ENCODE measurements at places on chromosomes 13 and 19. TPM values are rescaled to one million over a fixed set of nuclear protein-coding genes. Genes with fewer than 3 reads are reported as not detected.
A peak's percentile ranks its signal among the peaks of the same experiment; 100 is the strongest.

DNA sequence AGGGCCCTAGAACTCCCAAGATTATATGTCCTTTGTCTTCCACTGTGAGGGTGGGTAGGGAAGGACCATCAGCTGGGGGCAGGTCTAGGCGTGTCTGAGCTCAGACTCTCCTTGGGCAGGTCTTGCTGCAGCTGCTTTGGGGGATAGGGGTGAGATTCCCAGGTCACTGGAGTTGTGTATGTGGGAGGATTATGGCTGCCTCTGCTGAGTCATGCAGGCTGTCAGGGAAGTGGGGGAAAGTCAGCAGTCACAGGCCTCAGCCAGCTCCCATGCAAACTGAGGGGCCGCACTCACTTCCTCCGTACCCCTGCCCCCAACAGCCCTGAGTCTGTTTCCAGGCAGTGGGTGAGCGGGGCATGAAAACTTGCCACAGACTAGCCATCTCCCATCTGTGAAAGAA is 600.8 kb downstream of the DIAPH3 start:
- H3K4me3 ChIP-seq, result no peak overlapping the region
- no peaks in the 10 kb centered on the region for H3K4me1 ChIP-seq
- H3K27ac ChIP-seq, result no peak overlapping the region
- H3K36me3 ChIP-seq, result no peaks in the 10 kb centered on the region
- no peak for DNase-seq

Gene AP1M2
- polyA plus RNA-seq, result 161 TPM

DNA sequence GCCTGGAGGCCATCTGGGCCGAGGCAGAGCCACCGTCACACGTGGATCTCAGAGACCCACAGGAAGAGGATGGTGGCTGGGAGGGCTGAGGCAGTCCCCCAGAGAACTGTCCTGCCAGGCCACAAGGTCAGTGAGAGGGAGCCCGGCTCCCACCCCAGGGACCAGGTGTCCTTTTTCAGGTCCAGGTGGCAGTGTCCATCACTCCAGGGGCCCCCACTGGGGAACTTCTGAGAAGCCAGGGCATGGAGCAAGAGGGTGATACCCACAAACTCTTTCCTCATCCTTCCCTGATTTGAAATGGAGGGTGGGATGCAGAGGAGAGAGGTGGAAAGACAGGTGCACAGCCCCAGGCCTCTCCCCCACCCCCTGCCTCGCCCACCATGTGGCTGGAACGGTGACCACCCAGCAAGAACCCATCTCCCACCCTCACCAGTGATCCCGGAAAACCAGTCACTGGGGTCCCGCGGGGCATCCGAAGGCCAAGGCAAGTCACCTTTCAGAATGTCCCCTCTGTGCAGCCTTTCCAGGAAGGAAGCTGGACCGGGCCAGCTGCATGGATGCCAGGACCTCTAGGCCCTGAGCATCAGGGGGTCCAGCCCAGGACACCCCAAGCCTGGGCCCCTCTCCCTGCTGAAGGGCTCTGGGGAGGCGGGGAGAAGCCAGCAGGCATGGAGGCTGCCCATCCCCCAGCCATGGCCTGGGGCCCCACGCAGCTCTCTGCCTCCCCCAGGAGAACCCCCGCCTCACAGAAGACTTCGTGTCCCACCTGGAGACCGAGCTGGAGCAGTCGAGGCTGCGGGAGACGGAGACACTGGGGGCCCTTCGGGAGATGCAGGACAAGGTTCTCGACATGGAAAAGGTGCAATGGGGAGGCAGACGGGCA is 14.1 kb downstream of the PRR36 start:
- H3K36me3 ChIP-seq, result no peaks in the 10 kb centered on the region
- H3K4me3 ChIP-seq, result no peak overlapping the region
- H3K27ac ChIP-seq, result no peak overlapping the region
- H3K27me3 ChIP-seq, result peaks cover 8% of the 10 kb centered on the region

DNA sequence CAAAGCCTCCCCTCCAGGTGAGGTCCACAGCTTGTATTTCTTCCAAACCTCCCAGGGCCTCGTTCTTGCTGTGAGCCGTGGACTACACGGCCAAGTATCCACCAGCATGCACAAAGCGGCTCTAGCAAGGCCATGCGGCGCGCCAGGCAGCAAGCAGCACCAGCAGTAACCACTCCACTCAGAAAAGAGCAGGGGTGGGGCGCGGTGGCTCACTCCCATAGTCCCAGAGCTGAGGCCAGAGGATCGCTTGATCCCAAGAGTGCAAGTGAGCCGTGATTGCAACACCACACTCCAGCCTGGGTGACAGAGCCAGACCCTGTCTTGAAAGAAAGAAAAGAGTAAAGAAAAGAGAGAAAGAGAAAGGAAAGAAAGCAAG is 4.7 kb downstream of the CCDC8 start:
- peaks cover 31% of the 10 kb centered on the region for H3K4me1 ChIP-seq
- H3K36me3 ChIP-seq, result 0 out of 2 replicates have a peak, but pooled peaks cover 2% of the 10 kb centered on the region
- H3K27me3 ChIP-seq, result no peaks in the 10 kb centered on the region

Gene SAFB2
- 31.1 TPM for polyA plus RNA-seq

GRCh38 chr13:66992183-66992582 is 238.0 kb downstream of the PCDH9 start:
- H3K27ac ChIP-seq, result no peak overlapping the region
- H3K4me1 ChIP-seq, result no peaks in the 10 kb centered on the region
- no peak overlapping the region for H3K4me3 ChIP-seq
- no peaks in the 10 kb centered on the region for H3K27me3 ChIP-seq
- no peaks in the 10 kb centered on the region for H3K36me3 ChIP-seq

GRCh38 chr13:98443329-98443728 is 133.6 kb downstream of the STK24 start:
- no peaks in the 10 kb centered on the region for H3K27me3 ChIP-seq
- H3K27ac ChIP-seq, result no peak overlapping the region
- no peak overlapping the region for H3K4me3 ChIP-seq
- DNase-seq, result no peak
- H3K36me3 ChIP-seq, result peaks cover 5% of the 10 kb centered on the region

GRCh38 chr13:114167426-114167825 is 11.6 kb upstream of the CFAP97D2 start:
- DNase-seq, result no peak
- H3K27me3 ChIP-seq, result 0 out of 2 replicates have a peak, but pooled peaks cover 1% of the 10 kb centered on the region
- H3K27ac ChIP-seq, result no peak overlapping the region
- H3K36me3 ChIP-seq, result no peaks in the 10 kb centered on the region
- no peaks in the 10 kb centered on the region for H3K4me1 ChIP-seq
- no peak overlapping the region for H3K4me3 ChIP-seq

Gene RFPL4A
- not detected for polyA plus RNA-seq

Gene IL4I1
- polyA plus RNA-seq, result 0.41 TPM

DNA sequence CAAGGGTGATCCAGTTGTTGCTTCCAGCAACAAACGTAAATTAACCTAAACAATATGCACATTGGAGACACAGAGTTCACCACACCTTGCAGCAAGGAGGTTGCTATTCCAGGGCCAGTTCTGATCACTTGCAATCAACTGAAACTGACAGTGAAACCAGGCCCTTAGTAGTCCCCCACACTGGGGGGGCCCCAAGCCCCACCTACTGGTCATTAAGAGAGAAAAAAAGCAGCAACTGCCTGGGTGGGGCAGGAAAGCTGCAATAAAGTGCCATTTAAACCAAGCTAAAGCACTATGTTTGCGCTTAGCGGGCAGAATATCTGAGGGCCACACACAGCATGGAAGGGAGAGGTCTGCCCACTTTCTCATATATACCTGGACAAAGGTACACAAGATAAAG is 51.5 kb downstream of the ATP7B start:
- no peaks in the 10 kb centered on the region for H3K27me3 ChIP-seq
- no peak for DNase-seq

DNA sequence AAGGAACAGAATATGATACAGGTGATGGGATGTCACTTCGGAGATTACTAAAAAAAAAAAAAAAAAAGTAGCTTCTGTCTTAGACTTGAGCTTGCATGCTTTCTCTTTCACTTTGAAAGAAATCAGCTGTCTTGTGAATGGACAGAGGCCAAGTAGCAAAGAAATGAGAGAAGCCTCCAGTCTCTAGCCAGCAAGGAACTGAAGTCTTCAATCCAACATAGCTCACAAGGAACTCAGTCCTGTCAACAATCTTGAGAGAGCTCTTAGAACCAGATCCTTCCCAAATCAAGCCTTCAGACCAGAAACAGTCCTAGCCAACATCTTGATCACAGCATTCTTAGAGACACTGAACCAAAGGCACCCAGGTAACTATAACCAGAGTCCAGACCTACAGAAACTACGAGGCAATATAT is 7.7 kb downstream of the N4BP2L2 start:
- no peak for DNase-seq
- H3K4me1 ChIP-seq, result no peaks in the 10 kb centered on the region
- H3K27ac ChIP-seq, result no peak overlapping the region
- H3K27me3 ChIP-seq, result no peaks in the 10 kb centered on the region

DNA sequence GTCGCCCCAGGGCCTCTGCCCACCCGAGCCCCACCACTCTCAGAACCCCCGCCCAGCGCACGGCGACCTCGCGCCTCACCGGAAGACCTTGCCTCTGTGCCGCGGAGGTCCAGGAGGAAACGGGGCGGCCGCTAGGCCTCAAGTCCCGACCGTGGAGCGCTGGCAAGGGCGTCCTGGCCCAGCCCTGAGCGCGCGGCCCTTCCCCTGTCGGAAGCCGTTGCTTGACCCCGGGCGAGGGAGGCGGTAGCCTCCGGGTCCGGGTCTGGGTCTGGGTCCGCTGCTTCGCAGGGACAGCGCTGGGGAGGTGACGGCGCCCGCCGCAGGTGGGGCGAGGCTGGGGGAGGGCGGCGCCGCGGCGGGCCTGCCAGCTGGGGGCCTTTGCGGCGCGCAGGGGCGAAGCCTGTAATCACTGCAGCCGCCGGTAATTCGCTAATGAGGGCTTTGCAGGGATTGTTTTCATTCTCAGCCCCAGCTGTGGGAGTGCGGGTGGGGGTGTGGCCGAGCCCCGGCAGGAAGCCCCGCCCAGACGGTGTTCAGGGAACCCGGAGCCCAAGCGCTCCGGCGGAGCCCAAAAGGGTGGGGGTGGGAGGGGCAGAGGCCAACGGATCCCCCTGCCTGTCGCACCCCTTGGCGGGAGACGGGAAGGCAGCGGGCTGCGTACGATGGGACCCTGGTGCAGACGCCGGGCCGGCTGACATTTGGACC is 8.6 kb downstream of the C19orf25 start:
- H3K4me1 ChIP-seq, result no peaks in the 10 kb centered on the region
- H3K4me3 ChIP-seq, result peak overlapping the region; percentile 29
- peaks cover 59% of the 10 kb centered on the region for H3K27me3 ChIP-seq
- DNase-seq, result no peak
- no peak overlapping the region for H3K27ac ChIP-seq

DNA sequence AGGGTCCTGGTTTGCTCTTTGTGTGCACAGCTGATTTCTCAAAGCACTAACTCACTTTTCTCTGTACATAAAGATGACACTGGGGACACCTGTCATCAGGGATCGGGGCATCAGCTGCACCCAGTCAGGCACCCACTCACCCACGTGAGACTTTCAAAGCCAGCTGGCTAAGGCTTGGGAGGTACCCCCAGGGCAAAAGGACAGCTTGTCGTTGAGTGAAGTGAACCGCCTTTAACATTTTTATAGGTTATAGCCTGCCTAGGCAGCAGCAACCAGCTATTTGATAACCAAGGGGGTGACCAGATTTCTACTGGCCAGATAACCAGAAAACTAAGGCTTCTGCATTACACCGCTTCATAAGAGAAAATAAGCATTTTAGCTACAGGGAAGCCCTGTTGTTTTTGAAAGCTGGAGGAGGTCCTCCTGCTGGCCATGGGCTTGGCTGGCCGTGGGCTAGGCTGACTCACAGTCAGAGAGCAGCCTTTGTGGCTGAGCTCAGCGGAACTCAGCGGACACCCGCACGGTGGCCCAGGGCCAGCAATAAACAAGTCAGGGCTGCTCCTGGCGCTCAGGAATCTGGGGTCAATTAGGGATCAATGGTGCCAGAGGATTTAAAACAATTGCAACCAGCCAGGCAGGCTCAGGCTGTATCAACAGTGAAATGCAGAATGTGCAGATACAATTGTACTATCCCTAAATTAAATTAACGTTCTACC is 57.1 kb downstream of the ALOX5AP start:
- H3K4me3 ChIP-seq, result no peak overlapping the region
- H3K36me3 ChIP-seq, result no peaks in the 10 kb centered on the region
- no peak overlapping the region for H3K27ac ChIP-seq
- H3K27me3 ChIP-seq, result 0 out of 2 replicates have a peak, but pooled peaks cover 2% of the 10 kb centered on the region

Gene SMAD9
- polyA plus RNA-seq, result 0.45 TPM

DNA sequence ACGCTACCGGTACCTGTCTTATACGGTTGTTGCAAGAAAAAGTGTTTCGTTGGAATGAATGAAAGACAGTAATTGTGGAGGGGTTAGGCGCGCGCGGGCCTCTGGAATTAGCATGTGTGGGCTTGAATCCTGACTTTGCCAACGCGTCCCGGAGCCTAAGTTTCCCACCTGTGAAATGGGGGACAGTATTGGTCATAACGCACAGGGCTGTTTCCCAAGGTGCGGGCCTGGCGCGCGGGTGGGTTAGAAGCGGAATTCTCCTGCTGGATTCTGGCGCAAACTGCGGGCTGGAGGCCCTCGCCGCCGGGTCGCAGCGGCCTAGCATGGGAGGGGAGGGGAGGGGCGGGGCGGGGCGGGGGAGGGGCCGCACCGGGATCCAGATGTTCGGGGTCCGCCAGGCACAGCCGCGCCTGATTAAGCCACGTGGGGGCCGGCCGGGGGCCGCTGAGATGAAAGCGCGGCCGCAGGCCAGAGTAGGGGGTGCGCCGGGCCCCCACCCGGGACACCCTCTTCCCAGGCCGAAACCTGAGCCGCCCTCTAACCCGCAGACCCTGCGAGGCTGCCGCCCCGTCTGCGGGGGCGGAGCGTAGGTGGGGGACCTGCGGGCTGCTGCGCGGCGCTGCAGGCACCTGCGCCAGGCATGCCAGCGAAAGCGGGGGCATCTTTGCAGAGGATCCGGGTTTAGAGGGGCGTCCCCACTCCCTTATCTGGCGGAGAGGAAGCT is 1.2 kb upstream of the TMEM59L start:
- H3K36me3 ChIP-seq, result no peaks in the 10 kb centered on the region
- peak overlapping the region; percentile 39 for H3K4me3 ChIP-seq
- peaks cover 86% of the 10 kb centered on the region for H3K27me3 ChIP-seq
- peak; percentile 81 for DNase-seq
- H3K4me1 ChIP-seq, result peaks cover 52% of the 10 kb centered on the region

Gene COX7A1
- polyA plus RNA-seq, result 0.60 TPM

Gene KASH5
- polyA plus RNA-seq, result 0.05 TPM

Gene TMEM238
- 0.53 TPM for polyA plus RNA-seq

GRCh38 chr19:35719402-35720162 is 1.8 kb downstream of the KMT2B start:
- H3K4me1 ChIP-seq, result peaks cover 14% of the 10 kb centered on the region
- H3K27me3 ChIP-seq, result no peaks in the 10 kb centered on the region
- no peak overlapping the region for H3K27ac ChIP-seq
- no peak for DNase-seq

- peak overlapping the region; percentile 75 for H3K27ac ChIP-seq
- H3K4me1 ChIP-seq, result no peaks in the 10 kb centered on the region
- H3K36me3 ChIP-seq, result peaks cover 5% of the 10 kb centered on the region
- no peaks in the 10 kb centered on the region for H3K27me3 ChIP-seq
- DNase-seq, result peak; percentile 66
- peak overlapping the region; percentile 95 for H3K4me3 ChIP-seq
Measured at GRCh38 chr13:36998624-36999041, 507 bp downstream of the ALG5 start.

Gene IZUMO2
- 1.9 TPM for polyA plus RNA-seq

Gene ELL
- 5.2 TPM for polyA plus RNA-seq

GRCh38 chr13:98722958-98723357 is 29.5 kb downstream of the SLC15A1 start:
- no peak overlapping the region for H3K27ac ChIP-seq
- no peaks in the 10 kb centered on the region for H3K27me3 ChIP-seq
- DNase-seq, result no peak
- no peaks in the 10 kb centered on the region for H3K4me1 ChIP-seq

Gene DMKN
- 379 TPM for polyA plus RNA-seq

- H3K27me3 ChIP-seq, result no peaks in the 10 kb centered on the region
- H3K36me3 ChIP-seq, result no peaks in the 10 kb centered on the region
Measured at GRCh38 chr13:69155136-69155535, 952.5 kb upstream of the ATXN8OS start.

Gene SELENOV
- polyA plus RNA-seq, result 10.7 TPM

Data from H1 (cell line).